GOT3 (cell line): ENCODE measurements at places on chromosomes 5 and 9.

GRCh38 chr5:141835928-141836670 is 42.1 kb downstream of the PCDH1 start:
- no peak for DNase-seq

DNA sequence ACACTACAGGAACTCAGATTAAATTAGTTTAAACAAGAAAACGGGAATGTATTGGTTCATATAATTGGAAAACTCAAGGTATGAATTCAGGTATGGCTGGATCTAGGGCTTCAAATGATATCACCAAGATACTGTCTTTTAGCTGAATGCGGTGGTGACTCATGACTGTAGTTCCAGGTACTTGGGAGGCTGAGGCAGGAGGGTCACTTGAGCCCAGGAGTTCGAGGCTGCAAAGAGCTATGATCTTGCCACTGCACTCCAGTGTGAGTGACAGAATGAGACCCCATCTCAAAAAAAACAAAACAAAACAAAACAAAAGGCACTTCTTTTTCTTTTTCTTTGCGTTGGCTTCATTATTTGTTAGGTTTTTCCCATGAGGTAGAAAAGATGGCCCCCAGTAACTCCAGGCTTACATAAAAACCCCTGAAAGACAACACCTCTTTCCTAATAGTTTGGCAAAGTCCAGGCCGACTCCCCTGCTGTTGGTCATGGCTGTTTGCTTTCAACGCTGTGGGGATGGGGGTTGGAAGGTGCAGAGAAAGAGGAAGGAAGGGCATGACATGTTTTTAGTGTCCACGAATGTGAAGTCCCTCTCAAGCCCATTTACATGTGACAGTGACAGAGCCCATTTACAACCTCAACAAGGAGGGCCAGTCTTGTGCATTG is 39.8 kb upstream of the CRB2 start:
- DNase-seq = no peak

DNA sequence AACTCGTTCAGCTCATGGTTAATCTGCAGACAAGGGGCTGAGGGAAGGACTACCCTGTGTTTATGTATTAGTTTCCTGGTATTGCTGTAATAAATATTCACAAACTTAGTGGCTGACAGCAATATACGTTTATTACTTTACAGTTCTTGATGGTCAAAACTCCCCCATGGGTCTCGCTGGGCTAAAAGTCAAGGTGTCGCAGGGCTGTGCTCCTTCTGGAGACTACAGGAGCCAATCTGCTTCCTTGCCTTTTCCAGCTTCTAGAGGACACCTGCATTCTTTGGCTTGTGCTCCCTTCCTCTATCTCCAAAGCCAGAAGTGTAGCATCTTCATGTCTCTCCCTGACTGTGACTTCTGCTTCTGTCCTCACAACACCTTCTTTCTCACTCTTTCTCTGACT is 653.8 kb upstream of the RIOK2 start:
- DNase-seq = no peak

DNA sequence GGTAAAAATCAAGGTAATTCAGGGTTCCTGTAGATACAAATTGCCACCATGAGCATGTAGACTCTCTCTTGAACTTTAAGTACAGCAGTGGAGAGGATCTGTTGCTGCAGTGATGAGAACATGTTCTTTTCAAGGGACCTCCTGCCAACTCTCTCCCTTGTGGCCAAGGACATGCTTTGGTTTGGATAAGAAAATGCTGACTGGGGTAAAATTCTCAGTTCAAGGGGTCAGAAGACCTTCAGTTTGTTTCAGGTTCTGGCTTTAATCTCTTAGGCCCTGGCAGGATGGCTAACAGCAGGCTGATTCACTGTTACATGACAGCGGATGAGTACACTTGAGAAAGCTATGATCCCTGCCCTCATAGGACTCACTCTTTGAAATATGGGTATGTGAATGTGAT is 299.2 kb upstream of the NMUR2 start:
- DNase-seq = no peak
